ENCODE measurements at places on chromosomes 2 and 18.
A peak's percentile ranks its signal among the peaks of the same experiment; 100 is the strongest.

GRCh38 chr2:224248944-224249371, 152.9 kb downstream of the FAM124B start:
- no peak for DNase-seq

- DNase-seq, result no peak
Observed at GRCh38 chr18:3480827-3481573, 31.0 kb downstream of the TGIF1 start.

DNA sequence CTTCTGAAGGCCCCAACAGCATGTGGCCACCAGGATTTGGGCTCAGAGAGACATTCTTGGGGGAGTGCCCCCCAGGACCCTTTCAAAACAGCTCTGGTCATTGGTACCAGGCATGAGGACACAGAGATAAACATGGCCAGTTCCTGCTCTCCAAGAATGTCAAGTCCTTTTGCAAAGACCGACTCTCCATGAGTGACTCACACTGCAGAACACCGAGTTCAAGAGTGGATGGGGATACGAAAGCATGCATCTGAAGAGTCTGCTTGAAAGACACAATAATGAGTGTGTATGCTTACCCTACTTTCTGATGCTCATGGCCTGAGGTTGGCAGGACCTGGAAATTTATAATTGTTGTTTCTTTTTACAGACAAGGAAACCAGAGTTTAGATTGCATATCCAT, 450.6 kb downstream of the TSN start:
- DNase-seq, result no peak

GRCh38 chr2:186882511-186883071, 33.6 kb upstream of the ZSWIM2 start:
- DNase-seq, result no peak

DNA sequence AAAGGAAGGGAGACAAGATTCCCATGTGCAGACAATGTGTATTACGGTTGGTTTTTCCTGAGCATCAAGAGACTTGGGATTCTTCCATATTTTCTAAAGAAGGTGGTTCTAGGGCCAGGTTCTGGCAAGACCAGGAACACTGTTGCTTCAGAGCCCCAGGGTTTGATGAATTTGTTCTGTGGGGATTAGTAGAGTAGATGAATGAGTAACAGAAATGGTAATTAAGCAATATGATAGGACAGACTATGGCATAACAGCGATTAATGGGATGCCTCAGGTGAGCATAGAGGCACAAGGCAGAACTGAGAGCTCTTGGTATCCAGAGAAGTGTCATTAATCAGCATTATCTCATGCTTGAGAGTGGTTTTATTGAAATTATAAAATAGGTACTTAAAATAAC, 82.8 kb upstream of the PNPT1 start:
- DNase-seq, result no peak

- DNase-seq, result no peak
Observed at GRCh38 chr2:71971493-71971892, 176.2 kb downstream of the CYP26B1 start.

DNA sequence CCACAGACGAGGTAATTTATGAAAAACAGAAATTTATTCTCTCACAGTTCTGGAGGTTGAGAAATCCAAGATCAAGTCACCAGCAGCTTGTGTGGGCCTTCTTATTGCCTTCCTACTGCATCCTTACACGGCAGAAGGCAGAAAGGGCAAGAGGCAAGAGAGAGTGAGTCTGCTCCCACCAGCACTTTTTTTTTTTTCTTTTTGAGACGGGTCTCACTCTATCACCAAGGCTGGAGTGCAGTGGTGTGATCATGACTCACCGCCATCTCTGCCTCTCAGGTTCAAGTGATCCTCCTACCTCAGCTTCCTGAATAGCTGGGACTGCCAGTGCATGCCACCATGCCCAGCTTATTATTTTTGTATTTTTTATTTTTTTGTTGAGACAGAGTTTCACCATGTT, 78.5 kb upstream of the HK2 start:
- no peak for DNase-seq

- no peak for DNase-seq
Observed at GRCh38 chr2:63035169-63035568, 15.5 kb upstream of the OTX1 start.

DNA sequence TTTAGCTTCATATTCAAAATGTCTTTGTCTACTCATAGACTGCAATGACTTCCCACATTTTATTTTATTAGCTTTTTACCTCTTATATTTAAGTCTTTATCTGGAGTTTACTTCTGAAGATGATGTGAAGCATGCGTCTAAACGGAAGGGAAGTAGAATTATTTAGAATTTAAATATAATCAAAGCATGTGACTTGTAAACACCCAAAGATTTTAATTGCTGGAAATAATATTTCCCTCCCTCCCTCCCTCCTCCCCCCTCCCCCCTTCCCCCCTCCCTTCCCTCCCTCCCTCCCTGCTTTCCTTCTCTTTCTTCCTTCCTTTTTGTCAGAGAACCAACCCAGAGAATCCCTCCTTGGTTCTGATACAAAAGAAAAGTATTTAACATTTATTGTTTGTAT, 2.1 kb upstream of the LANCL1 start:
- no peak for DNase-seq

GRCh38 chr2:111227716-111228141, 107.0 kb downstream of the BCL2L11 start:
- no peak for DNase-seq

DNA sequence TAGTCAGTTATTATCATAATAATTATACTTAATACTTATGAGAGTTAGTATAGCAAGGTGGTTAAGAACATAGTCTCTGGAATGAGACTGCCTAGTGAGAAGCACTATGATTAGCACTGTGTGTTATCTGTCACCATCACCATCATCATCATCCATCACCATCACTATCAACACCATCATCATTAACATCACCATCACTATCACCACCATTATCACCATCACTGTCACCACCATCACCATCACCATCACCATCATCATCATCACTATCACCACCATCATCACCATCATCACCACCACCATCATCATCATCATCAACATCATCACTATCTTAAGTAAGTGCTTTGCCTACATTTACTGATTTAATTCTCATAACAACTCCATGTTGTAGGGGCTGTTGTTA, 39.6 kb downstream of the SRSF7 start:
- no peak for DNase-seq

- peak; percentile 99 for DNase-seq
Observed at GRCh38 chr2:173964565-173965371, 405 bp downstream of the SP3 start.

DNA sequence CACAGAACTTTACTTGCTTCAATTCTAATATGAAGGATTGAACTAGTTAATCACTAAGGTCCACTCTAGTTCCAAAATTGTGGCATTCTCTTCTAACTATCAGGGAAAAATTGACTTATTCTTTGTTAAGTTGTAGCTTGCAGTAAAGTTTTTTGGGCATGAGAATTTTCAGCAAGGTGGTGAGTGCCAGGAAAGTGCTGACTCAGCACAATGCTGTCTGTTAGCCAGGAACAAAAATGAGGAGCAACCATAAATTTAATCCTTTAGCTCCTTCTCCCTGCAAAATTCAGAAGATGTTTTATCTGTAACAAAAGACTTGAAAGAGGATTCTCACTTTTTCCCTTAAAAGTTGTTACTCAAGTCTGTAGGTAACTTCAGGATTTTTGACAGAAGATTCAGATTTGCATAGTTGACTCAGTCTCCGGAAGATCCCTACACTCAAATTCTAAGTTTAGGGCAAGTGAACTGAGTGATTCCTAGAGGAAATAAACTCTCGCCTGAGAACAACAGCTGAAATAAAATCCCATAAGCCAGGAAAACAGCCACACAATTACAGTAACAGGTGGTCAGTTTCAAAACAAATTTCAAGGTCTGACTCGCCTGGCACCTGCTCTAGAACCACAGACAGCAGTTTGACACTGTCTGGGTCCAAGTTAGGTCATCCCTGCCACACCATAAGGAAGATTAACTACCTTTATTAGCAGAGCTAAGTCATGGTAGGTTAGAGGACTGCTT, 20.2 kb upstream of the DARS1 start:
- DNase-seq, result no peak

DNA sequence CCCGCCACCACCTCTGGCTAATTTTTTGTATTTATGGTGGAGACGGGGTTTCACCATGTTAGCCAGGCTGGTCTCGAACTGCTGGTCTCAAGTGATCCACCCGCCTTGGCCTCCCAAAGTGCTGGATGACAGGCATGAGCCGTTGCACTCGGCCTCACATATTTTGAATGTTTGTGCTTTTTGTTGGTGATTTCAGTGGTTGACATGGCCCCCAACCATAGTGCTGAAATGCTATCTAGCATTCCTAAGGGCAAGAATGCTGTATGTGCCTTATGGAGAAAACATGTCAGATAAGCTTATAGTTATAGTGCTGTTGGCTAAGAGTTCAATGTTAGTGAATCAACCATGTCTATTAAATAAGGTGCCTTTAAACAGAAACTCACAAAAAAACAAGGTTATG, 8.9 kb downstream of the ZAP70 start:
- no peak for DNase-seq
